ENCODE measurements at places on chromosomes 12 and 14. TPM values are rescaled to one million over a fixed set of nuclear protein-coding genes. Genes with fewer than 3 reads are reported as not detected.

The GLIPR1L1 gene
- not detected for polyA plus RNA-seq

The KRT6A gene
- polyA plus RNA-seq, result 8,475 TPM

The CDCA3 gene
- 60.2 TPM for polyA plus RNA-seq

The SMCO2 gene
- polyA plus RNA-seq, result 0.07 TPM

The SMIM41 gene
- not detected for polyA plus RNA-seq

The PTPN6 gene
- polyA plus RNA-seq, result 16.4 TPM

The HOXC10 gene
- 0.83 TPM for polyA plus RNA-seq

The TSHR gene
- polyA plus RNA-seq, result not detected

The FLRT2 gene
- 32.7 TPM for polyA plus RNA-seq

The LRRIQ1 gene
- 0.29 TPM for polyA plus RNA-seq

The PPP4R4 gene
- 5.4 TPM for polyA plus RNA-seq

The TSPAN8 gene
- not detected for polyA plus RNA-seq

The NKX2-1 gene
- not detected for polyA plus RNA-seq

The CHPT1 gene
- polyA plus RNA-seq, result 10.7 TPM

The LTB4R2 gene
- polyA plus RNA-seq, result 7.3 TPM

The TRAFD1 gene
- 16.2 TPM for polyA plus RNA-seq

The KRT73 gene
- polyA plus RNA-seq, result not detected

The VRTN gene
- polyA plus RNA-seq, result not detected

The ADAM21 gene
- polyA plus RNA-seq, result 0.71 TPM

The KRT83 gene
- polyA plus RNA-seq, result 0.07 TPM

The HHIPL1 gene
- polyA plus RNA-seq, result 0.06 TPM

The LAG3 gene
- polyA plus RNA-seq, result 0.33 TPM

The ZDHHC17 gene
- 8.3 TPM for polyA plus RNA-seq

The SCNN1A gene
- polyA plus RNA-seq, result 174 TPM

The RERG gene
- polyA plus RNA-seq, result not detected

The AMN gene
- not detected for polyA plus RNA-seq

The EAPP gene
- 18.9 TPM for polyA plus RNA-seq

The PLCZ1 gene
- polyA plus RNA-seq, result 0.28 TPM

The KRT6B gene
- 2,534 TPM for polyA plus RNA-seq

The LRRC10 gene
- not detected for polyA plus RNA-seq

The PARP11 gene
- 3.6 TPM for polyA plus RNA-seq

The KLRG1 gene
- polyA plus RNA-seq, result 0.40 TPM

The TMEM30B gene
- 20.1 TPM for polyA plus RNA-seq

The WDR89 gene
- 5.7 TPM for polyA plus RNA-seq

The C1S gene
- polyA plus RNA-seq, result 2.2 TPM

The CYP46A1 gene
- polyA plus RNA-seq, result not detected

The NUDT14 gene
- 19.8 TPM for polyA plus RNA-seq

The CEBPE gene
- not detected for polyA plus RNA-seq

The PLEKHG7 gene
- not detected for polyA plus RNA-seq

The C1R gene
- polyA plus RNA-seq, result 5.3 TPM

The GYS2 gene
- polyA plus RNA-seq, result not detected

The MGP gene
- 1.4 TPM for polyA plus RNA-seq

The AMDHD1 gene
- 0.34 TPM for polyA plus RNA-seq

Measured in mammary epithelial cell (primary cell).